ENCODE measurements at places on chromosomes 1 and 21.

GRCh38 chr1:235169986-235170385, 8.9 kb upstream of the RBM34 start:
- DNase-seq = no peak

GRCh38 chr21:27423038-27423437, 456.1 kb upstream of the ADAMTS5 start:
- DNase-seq = no peak

- DNase-seq = no peak
Measured at GRCh38 chr21:16073586-16073985, 343.8 kb downstream of the USP25 start.

- no peak for DNase-seq
Measured at GRCh38 chr1:76764638-76765454, 102.4 kb upstream of the ST6GALNAC5 start.

DNA sequence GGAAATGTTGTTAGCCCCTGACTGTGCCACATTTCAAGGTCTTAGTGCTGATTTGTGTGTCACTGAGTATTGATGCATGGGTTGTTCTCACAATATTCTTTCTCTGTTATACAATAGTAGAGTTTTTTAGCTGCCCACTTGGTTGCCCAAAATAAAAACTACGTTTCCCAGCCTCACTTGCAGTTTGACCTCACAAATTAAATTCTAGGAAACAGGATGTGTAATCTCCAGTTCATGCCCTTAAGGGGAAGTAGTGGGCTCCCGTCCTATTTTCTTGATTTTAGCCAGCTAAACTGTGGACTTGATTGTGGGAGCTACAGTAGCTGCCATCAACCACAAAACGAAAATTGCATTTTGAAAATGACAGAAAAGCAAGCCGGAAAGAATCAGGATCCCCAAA, 27.3 kb upstream of the LAMC1 start:
- DNase-seq = peak; percentile 56

DNA sequence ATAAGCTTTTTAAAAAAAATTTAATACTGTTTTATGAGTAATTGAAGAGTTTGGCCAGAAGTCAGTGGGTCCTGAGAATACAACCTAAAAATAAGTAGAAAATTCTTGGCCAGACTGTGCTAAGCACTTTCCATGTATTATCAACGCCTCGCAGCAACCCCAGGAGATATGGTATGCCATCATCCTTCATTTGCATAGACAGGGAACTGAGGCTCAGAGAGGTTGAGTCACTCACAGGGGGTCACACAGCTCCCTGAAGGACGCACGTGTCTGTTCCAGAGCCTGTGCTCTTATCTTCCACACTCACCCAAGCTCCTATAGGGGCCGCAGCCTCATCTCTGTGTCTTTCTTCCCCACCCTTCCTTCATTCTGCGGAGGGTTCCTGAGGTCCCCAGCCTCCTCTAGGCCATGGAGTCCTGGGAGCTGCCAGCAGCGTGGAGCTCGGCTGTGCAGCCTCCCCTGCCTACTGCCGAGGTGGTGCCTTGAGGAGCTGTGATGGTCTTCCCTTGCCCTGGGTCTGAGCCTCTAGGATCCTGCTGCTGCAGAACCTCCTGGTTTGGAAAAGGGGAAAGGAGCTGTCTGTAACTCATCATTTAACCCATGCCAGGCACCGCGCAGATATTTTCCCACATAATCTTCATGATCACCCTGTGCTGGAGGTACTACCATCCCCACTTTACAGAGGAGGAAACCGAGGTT, 30.3 kb upstream of the ECE1 start:
- peak; percentile 83 for DNase-seq

- DNase-seq = no peak
Measured at GRCh38 chr1:111225717-111226400, 1.7 kb upstream of the CHI3L2 start.

DNA sequence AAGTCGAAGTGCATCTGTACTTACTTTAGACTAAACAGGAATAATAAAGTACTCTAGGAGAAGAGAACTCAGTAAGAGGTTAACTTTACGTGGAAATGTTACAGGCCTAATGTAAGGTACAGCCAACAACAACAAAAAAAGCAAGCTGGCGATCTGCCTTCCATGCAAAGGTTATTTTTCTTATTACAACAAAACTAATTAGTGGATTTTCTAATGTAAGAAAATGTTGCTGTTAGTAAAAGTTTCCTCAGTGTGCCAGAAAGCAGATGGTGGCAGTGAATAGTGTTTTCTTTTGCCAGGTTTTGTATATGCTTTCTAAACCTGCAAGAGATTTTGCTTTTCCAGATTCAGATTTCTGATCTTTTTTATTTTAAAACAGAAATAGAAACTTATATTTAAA, 179.2 kb downstream of the NFIA start:
- no peak for DNase-seq

DNA sequence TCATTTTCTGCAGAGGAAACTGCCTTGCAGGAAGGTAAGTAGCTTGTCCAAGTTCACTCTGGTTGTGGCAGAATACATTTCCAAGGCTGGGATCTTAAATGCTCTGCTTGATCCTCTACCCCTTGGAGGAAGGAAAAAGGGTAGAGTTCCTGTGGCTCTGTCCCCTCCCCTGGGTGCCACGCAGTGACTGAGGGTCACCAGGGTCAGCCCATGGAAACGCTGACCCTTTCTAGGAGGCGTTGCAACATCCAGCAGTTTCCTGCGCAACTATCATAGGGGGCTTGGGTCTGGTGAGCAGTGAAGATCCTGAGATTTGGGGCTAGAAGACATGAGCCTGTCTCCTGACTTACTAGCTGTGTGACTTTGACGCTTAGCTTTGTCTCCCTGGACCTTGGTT, 29.4 kb upstream of the EPS8L3 start:
- DNase-seq = no peak

DNA sequence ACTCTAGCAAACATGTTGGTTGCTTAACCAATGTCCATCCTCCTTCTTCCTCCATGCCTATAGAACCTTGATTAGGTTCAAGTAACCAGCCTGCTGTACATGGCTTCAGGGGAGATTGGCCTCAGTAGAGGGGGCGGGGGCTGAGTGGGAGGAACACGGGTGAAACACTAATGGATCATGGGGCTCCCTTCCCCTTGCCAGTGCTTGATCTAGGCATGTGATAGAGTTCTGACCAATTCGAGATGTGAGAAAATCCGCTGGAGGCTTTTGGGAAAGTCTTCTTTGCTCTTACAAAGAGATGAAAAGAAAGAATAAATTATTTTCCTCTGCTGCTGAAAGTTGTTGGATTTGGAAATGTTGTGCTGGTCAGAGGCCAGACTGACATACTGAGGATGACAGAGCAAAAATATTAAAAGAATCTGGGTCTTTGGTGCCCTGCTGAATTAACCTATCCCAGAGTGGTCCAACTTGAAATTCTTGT, 5.2 kb upstream of the OTUD7B start:
- no peak for DNase-seq

- peak; percentile 65 for DNase-seq
Measured at GRCh38 chr1:218330043-218330623, 15.0 kb upstream of the TGFB2 start.

DNA sequence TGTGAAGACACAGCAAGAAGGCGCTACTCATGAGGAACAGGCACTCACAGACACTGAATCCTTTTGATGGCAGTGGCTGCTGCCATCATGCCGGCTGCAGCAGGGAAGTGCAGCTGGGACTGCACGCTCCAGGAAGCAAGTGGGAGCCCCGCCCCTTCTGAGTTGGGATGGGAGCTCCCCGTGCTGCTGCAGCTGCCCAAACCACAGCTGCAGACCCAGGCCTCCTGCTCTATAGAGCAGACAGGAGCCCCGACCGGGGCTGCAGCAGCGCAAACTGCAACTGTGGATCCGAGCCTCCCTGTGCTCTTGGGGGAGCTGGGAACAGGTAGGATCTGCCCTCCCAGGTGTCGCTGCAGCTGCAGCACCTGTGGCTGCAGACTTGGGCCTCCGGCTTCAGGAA, 65.2 kb upstream of the MARK1 start:
- no peak for DNase-seq

DNA sequence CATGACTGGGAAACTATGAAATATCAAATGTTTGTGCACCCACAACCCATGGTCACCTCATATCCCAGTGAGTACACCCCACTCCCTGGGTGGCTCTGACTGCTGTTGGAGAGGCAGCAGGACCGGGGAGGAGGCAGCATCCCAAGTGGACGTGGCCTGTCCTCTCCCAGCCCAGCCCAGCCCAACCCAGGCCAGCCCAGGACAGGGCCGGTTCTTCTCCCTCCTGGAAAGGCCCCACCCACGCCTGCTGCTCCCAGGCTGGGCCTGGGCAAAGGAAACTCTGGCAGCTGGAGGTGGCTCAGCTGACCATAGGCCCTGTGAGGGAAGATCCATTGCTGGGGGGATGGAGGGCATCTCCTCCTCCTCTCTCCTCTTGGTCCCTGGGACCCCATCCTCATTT, 19.1 kb downstream of the MATN1 start:
- no peak for DNase-seq
